NCI-H69 (cell line): ENCODE measurements at places on chromosomes 3 and 15.

GRCh38 chr3:12556314-12556689 is 585 bp upstream of the MKRN2 start:
- no peak for DNase-seq

GRCh38 chr15:77846360-77846759 is 213.6 kb upstream of the LINGO1 start:
- DNase-seq: no peak

DNA sequence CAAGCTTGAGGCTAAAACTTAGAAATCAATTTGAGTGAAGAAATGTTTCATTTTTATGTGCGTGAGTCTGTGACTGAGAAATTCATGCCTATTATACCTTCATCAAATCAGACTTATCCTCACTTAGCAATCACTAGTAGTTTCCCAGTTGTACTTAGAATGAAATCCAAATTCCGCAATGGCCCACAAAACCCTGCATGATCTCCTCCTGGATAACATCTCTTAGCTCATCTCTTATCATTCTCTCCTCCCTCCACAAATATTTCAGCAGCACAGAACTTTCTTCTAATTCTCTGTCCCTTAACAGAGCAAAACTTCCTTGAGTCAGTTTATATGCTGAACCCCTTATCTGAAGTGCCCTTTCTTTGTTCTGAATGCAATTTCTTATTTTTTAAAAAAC is 198.8 kb upstream of the TGFBR2 start:
- DNase-seq: no peak

DNA sequence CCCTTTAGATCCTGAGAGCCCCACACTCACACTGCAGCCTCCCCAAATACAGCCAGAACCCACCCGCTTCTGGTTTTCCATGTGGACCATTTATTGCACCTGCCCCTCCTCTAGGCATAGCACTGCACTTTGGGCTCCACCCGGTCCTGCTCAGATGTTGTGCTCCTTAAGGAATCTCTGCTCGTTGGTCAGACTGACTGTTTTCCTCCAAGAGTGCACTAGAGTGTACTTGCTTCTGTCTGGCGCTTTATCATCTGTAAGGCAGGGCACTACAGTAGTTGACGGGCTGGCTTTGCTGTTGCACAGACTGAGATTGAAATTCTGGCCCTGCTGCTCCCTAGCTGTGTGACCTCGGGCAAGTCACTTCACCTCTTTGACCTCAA is 124.1 kb downstream of the CACNA1D start:
- DNase-seq: no peak

DNA sequence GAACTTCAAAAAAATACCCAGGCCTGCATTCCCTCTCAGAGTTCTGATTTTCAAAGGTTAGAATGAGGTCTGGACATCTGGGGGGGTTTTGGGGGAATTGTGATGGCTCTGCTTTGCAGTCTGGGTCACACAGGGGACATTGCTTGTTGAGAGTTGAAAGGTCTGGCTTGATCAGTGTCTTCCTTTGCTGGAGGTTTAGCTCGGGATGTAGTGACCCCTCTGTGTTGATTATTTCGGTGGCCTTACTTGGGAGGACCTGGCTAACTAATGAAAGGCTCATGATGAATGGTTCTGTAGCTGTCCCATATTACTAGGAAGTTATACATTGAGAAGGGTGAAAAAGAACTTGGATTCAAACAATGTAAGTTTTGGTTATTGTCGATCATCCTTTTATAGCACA is 23.7 kb downstream of the TPM1 start:
- DNase-seq: no peak

DNA sequence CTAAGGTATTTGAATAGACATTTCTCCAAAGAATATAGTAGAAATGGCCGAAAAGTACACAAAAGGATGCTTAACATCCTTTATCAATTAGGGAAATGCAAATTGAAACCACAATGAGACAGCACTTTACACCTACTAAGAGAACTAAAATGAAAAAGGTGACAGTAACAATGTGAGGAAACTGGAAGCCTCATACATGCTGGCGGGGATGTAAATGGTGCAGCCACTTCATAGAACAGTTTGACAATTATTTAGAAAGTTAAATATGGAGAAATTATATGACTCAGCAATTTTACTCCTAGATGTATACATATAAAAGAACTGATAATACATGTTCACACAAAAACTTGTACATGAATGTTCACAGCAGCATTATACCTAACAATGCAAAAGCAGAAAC is 13.4 kb downstream of the SPICE1 start:
- no peak for DNase-seq

GRCh38 chr3:108100906-108101660 is 10.3 kb upstream of the CD47 start:
- peak; percentile 91 for DNase-seq

DNA sequence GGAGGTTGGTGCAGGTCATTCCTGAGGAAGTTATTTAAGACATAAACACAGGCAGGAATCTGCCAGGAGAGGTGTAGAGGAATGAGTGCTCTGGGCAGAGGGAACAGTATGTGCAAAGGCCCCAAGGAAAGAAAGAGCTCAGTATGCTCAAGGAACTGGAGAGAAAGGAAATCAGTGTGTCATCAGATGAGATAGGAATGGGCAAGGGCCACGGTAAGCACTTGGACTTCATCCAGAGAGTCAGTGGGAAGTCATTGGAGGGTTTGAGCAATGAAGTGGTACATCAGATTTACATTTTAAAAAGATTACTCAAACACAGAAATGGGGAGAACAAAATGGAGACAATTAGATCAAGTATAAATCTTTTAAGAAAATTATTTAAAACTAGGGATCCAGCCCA is 272.2 kb downstream of the ADAMTSL3 start:
- DNase-seq: no peak

DNA sequence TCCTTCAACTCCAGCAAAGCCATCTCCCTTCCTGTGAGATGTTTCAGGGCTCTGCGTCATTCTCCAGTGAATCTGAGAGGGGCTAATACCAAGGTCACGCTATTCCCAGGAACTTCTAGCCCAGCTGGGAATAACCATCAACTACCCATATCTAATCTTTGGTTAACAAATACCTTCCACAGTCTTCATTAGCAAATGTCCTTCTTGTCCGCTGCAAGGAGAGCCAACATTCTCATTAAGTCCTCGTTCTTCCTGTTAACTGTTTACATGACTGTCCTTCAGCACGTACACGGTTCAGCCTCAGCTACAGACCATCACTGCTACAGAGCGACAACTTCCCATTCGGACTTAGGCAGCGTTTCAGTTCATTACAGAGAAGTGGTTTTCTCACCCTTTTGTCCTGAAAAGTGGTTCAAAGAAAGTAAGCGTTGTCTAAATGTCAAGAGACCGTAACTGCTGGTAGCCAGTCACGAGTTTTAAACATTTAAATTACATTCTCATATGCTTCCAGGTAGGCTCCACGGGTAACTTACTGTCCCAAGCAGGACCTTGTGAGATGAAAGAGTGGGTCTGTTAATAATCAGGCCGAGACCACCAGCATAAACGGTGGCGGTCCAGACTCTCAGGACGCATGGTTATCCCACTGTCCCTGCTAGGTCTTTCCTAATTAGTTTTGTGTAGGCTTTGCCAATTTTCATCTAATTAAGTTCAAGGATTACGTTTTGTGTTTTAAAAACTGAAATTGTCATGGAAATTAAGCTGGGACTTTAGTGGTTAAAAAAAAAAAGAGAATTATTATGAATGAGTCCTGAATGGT is 63.8 kb downstream of the CHSY1 start:
- no peak for DNase-seq

- DNase-seq: no peak
These were observed 60.1 kb downstream of the SLC12A1 start for GRCh38 chr15:48266024-48266689.

- DNase-seq: peak; percentile 8
These were observed 3.3 kb downstream of the MSL2 start for GRCh38 chr3:136192831-136193230.

DNA sequence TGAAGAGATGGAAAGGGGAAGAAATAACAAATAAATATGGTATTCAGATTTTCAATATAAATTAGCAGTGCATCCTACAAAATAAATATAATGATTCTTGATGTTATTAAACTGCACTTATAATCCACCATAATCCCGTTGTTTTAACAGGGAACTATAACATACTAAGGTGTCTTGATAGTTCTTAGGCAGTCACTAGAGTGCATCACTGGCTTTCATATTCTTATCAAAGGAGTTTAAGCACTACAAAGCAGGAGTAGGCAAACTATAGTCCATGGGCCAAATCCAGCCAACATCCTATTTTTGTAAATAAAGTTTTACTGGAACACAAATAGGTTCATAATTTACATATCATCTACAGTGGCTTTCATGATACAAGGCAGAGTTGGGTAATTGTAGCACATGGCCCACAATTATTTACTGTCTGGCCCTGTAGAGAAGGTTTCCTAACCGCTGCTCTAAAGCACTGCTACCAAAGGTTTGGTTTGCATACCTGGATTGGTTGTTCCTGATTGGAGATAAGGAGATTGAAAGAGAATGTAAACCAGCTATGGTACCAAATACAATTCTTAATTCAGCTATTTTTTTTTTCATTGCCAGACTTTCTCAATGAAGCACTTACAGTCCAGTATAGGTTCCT is 104.3 kb downstream of the ZNF280D start:
- no peak for DNase-seq

DNA sequence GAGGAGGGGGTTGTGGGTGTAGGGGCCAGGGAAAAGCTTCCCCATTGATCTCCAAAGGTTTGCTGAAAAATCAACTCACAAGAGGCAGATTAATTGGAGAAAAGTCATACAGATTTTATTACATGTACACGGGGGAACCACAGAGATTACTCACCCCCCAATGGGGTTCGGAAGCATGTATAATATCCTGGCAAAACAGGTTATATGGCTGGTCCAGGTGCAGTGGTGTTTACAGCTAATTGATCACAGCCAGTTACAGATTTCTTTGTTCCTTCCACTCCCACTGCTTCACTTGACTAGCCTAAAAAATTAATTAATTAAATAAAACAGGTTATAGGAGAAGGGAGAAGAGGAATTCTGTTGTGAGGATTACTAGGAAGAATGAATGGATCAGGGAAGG is 22.4 kb downstream of the PRKCI start:
- DNase-seq: no peak
